ENCODE measurements at places on chromosomes 6 and 20. TPM values are rescaled to one million over a fixed set of nuclear protein-coding genes. Genes with fewer than 3 reads are reported as not detected.

- H3K36me3 ChIP-seq, result peaks cover 7% of the 10 kb centered on the region
- peaks cover 11% of the 10 kb centered on the region for H3K27me3 ChIP-seq
- DNase-seq, result peak; percentile 94
- peaks cover 27% of the 10 kb centered on the region for H3K4me1 ChIP-seq
- peak within 1 kb of the TSS; percentile 93 for H3K4me3 ChIP-seq
Observed at GRCh38 chr20:3470627-3471396, at the start of gene ATRN. ATRN (plus strand) TSS chr20:3471018; CDS start chr20:3471108, 90 bp downstream.

DNA sequence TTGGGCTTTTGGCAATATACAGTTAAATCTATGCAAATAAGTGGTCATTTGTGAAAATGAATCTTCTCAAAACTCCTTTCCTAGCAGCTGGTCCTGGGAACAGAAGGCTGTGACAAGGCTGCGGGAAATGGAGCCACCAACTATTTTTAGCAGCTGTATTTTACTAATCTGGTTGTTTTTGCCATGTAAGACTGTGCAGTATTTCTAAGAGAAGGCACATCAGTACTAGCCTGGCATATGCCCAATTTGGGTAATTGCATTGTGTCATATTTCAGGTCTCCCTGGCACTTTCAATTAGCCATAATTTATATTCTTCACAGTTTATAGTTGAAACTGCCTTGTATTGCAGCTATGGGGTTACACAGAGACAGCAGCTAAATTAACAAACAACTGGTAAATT, 109.6 kb downstream of the MANEA start:
- no peak overlapping the region for H3K4me3 ChIP-seq
- no peak for DNase-seq
- H3K27me3 ChIP-seq, result no peaks in the 10 kb centered on the region
- H3K36me3 ChIP-seq, result no peaks in the 10 kb centered on the region
- H3K4me1 ChIP-seq, result no peaks in the 10 kb centered on the region

DNA sequence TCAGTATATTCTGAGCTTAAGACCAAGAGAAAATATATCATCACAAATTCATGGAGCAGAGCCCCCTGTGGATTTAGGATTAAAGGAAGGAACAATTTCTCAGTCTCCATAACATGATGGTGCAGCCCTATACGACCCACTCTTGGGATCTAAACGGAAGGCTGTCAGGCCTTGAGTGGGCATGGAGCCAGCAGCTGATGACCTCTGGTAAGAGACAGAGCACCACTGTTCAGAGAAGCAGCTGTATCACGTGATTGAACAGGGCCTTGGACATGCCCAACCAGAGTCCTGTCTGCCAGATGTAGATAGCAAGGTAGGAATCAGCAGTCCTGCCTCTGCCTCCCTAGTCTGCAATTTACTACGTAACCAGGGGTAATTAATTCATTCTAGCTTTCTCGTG, 259.4 kb upstream of the POU3F2 start:
- no peak overlapping the region for H3K4me3 ChIP-seq
- no peaks in the 10 kb centered on the region for H3K4me1 ChIP-seq
- no peaks in the 10 kb centered on the region for H3K27me3 ChIP-seq
- no peaks in the 10 kb centered on the region for H3K36me3 ChIP-seq

- no peak overlapping the region for H3K27ac ChIP-seq
- H3K36me3 ChIP-seq, result peaks cover 47% of the 10 kb centered on the region
- H3K4me1 ChIP-seq, result peaks cover 17% of the 10 kb centered on the region
- H3K27me3 ChIP-seq, result no peaks in the 10 kb centered on the region
Observed at GRCh38 chr6:144292372-144292771, 7.2 kb downstream of the UTRN start.

DNA sequence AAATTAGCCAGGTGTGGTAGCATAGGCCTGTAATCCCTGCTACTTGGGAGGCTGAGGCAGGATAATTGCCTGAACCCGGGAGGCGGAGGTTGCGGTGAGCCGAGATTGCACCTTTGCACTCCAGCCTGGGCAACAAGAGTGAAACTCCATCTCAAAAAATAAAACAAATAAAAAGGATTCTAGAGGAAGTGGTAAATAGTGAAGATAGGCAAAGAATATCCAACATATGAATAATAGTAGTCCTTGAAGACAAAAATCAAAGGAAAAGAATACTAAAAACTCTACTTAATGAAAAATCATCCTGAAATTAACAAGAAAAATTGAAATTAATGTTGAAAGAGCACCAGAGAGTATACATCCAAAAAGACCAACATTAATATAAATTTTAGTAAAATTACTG, 67.0 kb upstream of the MRAP2 start:
- peaks cover 32% of the 10 kb centered on the region for H3K36me3 ChIP-seq
- H3K4me1 ChIP-seq, result no peaks in the 10 kb centered on the region
- H3K27ac ChIP-seq, result no peak overlapping the region
- H3K27me3 ChIP-seq, result no peaks in the 10 kb centered on the region
- DNase-seq, result no peak
- H3K4me3 ChIP-seq, result no peak overlapping the region

DNA sequence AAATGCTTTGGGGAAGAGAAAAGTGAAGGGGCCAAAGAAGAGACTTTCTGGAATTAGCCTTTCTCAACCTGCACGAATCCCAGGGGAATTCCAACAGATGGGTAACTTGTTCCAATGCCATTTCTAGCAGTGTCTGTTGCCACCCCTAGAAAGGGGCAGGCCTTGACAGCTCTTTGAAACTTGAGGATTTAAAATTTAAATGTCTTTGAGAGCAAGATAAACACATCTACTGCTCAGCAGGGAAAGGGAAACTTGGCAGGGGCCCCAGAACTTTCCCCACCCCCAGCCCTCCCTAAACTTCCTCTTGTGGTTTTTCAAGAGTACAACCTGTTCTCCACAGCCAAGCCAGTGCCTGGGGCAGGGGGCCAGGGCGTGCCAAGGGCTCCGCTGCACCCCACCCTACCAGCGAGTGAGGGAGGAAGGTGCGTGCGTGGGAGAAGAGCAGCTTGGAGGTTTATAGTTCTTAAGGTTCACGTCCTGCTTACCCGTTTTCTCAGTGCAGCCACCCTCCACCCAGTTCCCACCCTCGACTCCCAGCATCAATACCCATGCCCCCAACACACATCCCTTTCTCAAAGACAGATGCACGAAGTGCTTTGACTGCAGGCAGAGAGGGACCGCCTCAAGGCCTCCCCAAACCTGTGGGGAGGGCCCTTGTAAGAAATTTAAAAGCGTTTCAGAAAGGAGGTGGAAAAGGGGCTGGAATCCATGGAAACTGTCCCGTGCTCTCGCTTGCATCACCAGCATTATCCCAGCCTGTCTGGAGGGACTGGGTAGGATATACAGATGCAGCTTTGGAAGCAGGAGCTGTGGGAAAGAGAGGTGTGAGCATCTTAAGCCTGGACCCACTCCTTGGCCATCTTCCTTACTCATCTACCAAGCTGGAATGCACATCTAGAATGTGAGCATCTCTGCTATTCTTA, 4.5 kb upstream of the TAF8 start:
- H3K27ac ChIP-seq, result peak overlapping the region; percentile 91
- no peaks in the 10 kb centered on the region for H3K27me3 ChIP-seq
- peak overlapping the region; percentile 97 for H3K4me3 ChIP-seq
- peaks cover 74% of the 10 kb centered on the region for H3K4me1 ChIP-seq

- H3K27me3 ChIP-seq, result no peaks in the 10 kb centered on the region
- DNase-seq, result no peak
- peaks cover 27% of the 10 kb centered on the region for H3K4me1 ChIP-seq
- peaks cover 36% of the 10 kb centered on the region for H3K36me3 ChIP-seq
Observed at GRCh38 chr20:48682529-48683363, 145.1 kb downstream of the PREX1 start.

DNA sequence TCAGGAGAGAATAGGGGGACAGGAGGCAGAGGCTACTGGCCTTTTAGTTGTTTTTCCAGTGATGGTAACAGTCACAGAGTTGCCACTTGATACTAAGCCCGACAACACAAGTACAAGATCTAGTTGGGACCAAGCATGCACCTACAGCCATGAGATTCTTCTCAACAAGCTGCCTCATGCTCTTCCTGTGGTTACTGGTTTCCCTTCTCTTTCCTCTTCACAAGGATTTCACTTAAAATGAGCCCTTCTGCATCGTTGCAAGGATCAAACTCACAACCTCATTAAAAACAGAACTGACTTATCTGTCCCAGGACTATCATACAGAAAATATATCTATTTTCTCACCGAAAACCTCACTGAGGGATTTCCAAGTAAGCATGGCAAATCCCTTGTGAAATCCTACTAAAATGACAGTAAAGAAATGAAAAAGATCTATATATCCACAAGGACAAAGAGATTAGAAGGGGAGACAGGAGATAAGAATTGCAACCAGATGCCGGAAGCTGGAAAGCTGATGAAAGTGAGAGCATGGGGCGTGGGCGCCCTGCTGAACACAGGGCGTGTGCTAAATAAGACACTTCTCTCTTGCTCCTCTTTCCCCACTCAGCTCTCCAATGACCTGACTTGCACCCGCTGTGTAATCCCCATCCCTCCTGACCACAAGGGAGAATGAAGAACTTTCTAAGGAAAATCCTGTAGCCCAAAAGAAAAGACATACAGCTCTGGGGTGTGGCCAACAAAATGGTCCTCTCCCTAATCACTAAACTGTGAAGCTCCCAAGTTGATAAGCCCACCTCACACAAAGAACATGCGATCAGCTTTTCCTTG, 13.4 kb downstream of the MTFR2 start:
- H3K27ac ChIP-seq, result peak overlapping the region; percentile 60
- H3K4me3 ChIP-seq, result peak overlapping the region; percentile 13
- H3K27me3 ChIP-seq, result no peaks in the 10 kb centered on the region
- peaks cover 48% of the 10 kb centered on the region for H3K36me3 ChIP-seq
- no peak for DNase-seq
- peaks cover 16% of the 10 kb centered on the region for H3K4me1 ChIP-seq

GRCh38 chr6:150140236-150140969, 2.4 kb upstream of the PPP1R14C start:
- no peak overlapping the region for H3K4me3 ChIP-seq
- no peaks in the 10 kb centered on the region for H3K36me3 ChIP-seq
- peaks cover 5% of the 10 kb centered on the region for H3K4me1 ChIP-seq
- no peak for DNase-seq
- peaks cover 62% of the 10 kb centered on the region for H3K27me3 ChIP-seq

DNA sequence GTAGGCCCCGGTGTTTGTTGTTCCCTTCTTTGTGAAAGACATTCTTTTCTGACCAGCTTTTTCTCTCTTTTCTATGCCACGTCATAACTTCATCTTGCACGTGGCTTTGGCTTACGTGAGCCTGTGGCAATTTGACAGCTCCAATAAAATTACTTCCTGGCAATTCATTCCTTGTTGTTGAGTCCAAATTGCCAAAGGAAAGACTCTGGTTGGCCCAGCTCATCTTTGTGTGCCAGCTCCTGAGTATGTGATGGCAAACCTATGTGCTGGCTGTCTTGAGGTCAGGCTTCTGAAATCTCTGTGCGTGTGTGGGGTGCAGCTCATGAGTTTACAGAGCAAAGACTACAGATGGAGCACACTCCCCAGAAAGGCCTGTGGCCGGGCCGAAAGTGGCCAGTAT, 272.5 kb upstream of the SGK1 start:
- H3K4me3 ChIP-seq, result no peak overlapping the region
- H3K27ac ChIP-seq, result no peak overlapping the region
- DNase-seq, result no peak
- H3K4me1 ChIP-seq, result no peaks in the 10 kb centered on the region
- peaks cover 2% of the 10 kb centered on the region for H3K27me3 ChIP-seq
- no peaks in the 10 kb centered on the region for H3K36me3 ChIP-seq

GRCh38 chr20:37878835-37879599, 23.9 kb upstream of the VSTM2L start:
- no peak for DNase-seq
- H3K4me1 ChIP-seq, result no peaks in the 10 kb centered on the region
- H3K27me3 ChIP-seq, result no peaks in the 10 kb centered on the region
- H3K4me3 ChIP-seq, result no peak overlapping the region
- H3K36me3 ChIP-seq, result no peaks in the 10 kb centered on the region
- no peak overlapping the region for H3K27ac ChIP-seq

SERAC1 gene
- total RNA-seq, result 4.6 TPM

SLC17A3 gene
- 0.28 TPM for total RNA-seq

PRICKLE4 gene
- not detected for total RNA-seq
